Stimulated activated CD4-positive, alpha-beta T cell treated with anti-CD3 and anti-CD28 coated beads, Interleukin-4, amount 100 ng/mL, for 48 hours (primary cell): ENCODE measurements at places on chromosomes 7 and 10.

DNA sequence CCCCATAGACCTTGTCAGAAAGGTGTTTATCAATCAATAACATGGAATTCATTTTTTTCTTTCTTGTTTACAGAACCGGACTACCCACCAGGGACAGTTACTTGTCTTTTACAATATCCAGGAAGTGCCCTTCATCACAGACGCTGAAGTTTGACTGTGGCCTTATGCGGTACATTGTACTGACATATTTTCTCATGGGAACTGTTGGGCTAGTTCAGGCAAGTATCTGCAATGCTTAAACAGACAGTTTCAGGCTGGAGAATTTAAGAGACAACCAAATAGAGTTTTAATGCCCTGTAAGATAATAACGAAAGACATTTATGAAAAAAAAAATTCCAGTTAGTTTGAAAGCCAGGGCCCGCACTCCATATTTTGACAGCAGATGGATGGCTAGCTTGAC lies 246.4 kb downstream of the GATA3 start:
- DNase-seq: no peak

DNA sequence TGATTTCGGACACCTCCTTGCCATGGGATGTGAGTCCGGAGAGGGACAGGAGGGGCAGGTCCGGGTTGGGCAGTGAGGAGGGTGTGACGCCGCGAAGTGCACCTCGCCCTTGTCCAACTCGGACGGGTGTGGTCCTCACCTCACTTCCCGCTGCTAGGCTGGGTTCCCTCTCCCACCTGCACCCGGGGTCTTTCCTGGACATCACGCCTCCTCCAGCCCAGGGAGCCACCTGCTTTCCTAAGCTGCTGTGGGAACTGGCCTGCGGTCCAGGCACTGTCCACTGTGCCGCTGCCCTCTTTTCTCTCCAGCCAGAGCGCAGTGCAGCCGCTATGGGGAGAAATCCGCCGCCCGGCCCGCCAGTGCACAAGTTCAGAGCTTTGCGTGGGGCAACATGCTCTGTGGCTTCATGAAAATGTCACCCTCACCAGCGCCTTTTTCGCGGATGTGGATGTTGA lies 45.0 kb upstream of the ZNF716 start:
- DNase-seq: no peak

GRCh38 chr7:18400726-18401125 lies 94.8 kb upstream of the HDAC9 start:
- no peak for DNase-seq

GRCh38 chr7:18426564-18427226 lies 68.9 kb upstream of the HDAC9 start:
- no peak for DNase-seq

DNA sequence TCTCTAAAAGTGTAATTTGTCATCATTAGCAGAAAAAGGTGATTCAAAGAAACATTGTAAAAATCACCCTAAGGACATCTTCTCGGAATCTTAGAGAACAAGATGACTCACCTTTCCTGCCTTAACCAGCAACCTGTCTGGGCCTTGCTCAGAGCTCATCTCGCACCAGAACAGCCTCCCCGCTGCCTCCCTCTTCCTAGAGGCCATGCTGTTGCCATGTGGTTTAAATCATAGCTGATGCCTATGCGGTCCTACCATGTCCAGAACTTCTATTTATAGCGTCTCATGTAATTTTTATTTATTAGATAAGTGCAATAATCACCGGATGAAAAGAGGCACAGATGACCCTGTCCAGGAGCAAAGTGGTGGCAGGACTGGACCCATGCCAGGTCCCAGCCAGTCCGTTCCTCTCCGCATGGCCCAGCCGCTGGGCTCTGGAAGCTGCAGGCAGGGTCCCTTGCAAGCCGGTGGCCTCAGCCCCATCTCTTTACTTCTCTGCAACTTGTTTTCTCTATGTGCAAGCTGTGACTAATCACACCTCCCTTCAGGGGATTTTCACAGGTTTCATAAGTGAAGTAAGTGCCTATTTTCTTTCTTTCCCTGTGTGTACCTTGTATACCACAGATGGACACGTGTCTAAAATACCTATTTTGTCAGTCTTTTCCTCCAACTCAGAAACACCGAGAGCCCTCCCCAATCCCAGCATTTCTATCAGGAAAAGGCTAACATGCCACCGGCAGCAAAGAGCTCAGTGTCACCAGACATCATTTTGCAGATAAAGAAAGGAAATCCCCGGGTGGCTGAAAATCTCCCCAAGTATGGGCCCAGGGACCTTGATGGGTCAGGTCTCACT lies 27.1 kb downstream of the KLF6 start:
- peak; percentile 47 for DNase-seq

DNA sequence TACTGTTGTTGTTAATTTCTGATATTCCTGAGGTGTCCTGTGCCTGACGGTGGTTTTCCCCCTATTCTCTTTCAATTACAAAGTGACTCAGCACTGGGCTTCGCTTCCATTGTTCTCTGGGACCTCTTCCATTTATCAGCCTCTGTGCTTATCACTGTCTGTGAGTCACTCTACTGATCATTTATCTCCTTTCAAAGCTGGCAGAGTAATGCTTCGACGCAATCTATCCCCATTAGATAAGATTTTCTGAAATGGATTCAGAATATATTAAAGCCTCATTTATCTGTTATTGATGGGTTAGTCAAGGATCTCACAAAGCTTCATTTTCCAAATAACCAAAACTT lies 679.2 kb downstream of the SDK1 start:
- DNase-seq: no peak

- DNase-seq: no peak
Measured at GRCh38 chr7:148115308-148115707, 475.3 kb upstream of the C7orf33 start.

GRCh38 chr7:80624763-80625162 lies 13.7 kb upstream of the CD36 start:
- DNase-seq: no peak

- no peak for DNase-seq
Measured at GRCh38 chr10:62666275-62666674, 138.2 kb upstream of the ADO start.

GRCh38 chr7:92425311-92425947 lies 21.9 kb upstream of the GATAD1 start:
- DNase-seq: no peak

- DNase-seq: no peak
Measured at GRCh38 chr7:78062214-78062613, 263.6 kb downstream of the PHTF2 start.

DNA sequence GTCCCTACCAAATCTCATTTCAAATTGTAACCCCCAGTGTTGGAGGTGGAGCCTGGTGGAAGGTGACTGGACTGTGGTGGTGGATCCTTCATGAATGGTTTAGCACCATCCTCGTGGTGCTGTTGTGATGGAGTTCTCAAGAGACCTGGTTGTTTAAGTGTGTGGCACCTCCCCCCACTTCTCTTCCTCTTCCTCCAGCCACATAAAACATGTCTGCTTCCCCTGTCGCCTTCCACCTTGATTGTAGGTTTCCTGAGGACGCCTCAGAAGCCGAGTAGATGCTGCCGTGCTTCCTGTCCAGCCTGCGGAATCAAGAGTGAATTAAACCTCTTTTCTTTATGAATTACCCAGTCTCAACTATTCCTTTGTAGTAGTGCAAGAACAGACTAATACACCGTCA lies 21.0 kb downstream of the GRB10 start:
- DNase-seq: no peak

GRCh38 chr7:21355406-21355874 lies 72.4 kb upstream of the SP4 start:
- peak; percentile 17 for DNase-seq

DNA sequence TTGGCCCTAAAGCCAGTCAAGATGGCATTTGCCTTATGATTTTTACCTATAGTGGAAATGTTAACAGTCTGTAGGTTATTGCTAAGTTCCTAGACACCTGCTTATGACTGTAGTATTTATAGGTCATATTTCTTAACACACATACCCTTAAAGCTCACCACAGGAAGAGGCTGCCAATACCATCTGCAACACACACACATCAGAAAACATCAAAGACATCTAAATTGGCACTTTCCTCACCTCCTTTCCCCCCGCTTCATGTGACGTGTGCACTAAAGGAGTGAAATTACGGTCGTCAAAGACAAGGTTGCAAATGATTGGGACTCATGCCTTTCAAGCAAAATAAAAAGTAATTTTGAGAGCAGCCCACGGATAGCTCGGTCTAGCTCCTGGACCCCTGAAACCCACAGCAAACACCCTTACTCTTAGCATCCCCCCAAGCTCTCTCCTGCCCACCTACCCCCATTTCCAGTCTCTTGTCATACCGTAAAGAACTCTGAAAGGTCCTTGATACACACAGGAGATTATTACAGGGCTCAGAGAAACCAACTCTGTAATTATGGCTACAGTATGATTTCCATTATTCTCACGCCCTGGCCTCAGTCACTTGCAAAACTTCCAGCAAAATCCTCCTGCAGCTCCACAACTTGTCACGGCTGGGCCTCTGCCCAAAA lies 90.5 kb downstream of the PLXNA4 start:
- DNase-seq: no peak

GRCh38 chr7:150791746-150792452 lies 8.3 kb downstream of the TMEM176B start:
- DNase-seq: no peak

DNA sequence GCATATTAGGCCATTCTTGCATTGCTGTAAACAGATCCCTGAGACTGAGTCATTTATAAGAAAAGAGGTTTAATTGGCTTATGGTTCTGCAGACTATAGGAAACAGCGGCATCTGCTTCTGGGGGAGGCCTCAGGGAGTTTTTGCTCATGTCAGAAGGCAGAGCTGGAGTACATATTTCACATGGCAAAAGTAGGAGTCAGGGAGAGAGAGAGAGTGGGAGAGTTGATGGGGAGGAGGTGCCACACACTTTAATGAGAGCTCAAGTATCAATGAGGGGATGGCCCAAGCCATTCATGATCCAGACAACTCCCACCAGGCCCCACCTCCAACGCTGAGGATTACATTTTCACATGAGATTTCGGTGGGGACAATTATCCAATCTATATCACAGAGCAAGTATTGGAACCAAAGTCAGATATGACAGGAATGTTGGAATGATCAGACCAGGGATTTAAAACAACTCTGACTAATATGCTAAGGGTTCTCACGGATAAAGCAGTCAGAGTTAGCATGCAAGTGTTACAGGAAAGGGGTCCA lies 795.3 kb upstream of the CELF2 start:
- no peak for DNase-seq

- no peak for DNase-seq
Measured at GRCh38 chr7:27527348-27527714, 135.4 kb downstream of the HIBADH start.

DNA sequence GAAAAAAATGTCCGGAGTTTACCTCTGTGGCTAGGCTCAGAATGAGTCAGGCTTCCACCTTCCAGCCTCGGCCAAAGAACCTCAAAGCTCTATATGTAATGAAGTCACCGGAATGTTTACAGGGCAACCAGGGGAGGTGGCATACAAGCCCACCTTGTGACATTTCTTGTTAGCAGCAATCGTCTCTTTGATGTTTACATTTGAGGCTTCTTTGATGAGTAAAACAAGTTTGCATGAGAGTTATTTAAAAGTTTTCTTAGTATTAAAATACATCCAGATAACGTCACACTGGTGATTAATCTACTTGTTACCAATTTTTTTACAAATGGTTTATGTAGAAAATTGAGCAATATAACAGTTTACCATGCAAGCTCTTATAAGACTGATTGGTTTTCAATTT lies 133.1 kb upstream of the ADAM12 start:
- no peak for DNase-seq

GRCh38 chr7:19114551-19114855 lies 2.9 kb downstream of the TWIST1 start:
- no peak for DNase-seq

GRCh38 chr10:97597778-97598177 lies 8.3 kb downstream of the C10orf62 start:
- DNase-seq: no peak

DNA sequence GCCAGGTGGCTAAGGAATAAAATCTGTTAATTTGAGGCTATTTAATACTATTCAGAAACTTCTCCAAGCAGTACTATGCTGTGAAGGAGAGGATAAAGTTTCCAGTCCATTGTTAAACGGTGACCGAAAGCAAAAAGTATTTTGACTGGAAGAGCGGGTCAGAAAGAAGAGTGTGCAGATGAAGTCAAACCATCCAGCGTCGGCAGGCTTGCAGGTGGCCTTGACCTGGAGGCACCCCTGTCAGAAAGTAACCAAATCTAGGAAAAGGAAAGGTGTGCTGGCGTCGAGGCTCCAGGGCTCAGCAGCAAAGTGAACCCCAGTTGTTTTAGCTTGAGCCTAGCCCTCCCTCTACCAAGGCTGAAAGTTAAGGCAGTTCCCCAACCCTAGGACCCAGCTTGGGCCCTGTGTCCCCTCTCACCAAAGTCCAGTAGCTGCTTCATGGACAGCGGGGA lies 544 bp downstream of the PDK4 start:
- DNase-seq: no peak

- no peak for DNase-seq
Measured at GRCh38 chr7:159147246-159147645, 2.6 kb upstream of the VIPR2 start.

DNA sequence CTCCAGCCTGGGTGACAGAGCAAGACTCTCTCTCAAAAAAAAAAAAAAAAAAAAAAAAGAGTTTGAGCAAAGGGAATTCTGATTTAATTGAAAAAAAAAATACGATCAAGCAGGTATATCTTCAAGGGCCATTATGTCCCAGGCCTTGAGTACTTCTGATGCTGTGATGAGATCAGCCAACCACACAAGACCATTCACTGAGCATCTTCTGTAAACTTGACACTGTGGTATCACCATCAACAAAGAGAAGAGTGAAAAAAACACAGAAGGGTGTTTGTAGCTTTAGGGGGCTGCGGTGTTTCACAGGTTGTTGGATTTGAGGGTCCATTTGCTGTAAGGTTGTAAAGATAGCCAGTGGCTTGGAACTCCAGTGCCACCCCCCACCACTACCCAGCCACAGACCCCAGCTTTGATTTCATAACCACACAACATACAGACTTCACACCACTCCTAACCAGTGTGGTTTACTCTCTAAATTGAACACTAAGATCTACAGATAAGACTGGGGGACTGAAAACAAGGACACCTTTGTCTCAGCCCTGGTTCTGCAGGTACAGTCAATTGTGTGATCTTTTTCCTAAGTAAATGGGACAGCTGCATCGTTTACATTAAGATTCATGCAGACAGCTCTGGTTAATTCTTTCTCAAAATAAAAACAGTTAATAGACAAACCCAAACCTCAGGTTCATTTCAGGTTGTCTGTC lies 66.4 kb downstream of the CDC123 start:
- no peak for DNase-seq
